ENCODE measurements at places on chromosomes 1 and 21.

GRCh38 chr1:111085676-111086075 is 54.2 kb downstream of the DRAM2 start:
- DNase-seq, result no peak

- DNase-seq, result no peak
These were observed 27.5 kb upstream of the SLC30A1 start for GRCh38 chr1:211606332-211606913.

GRCh38 chr1:60129911-60130310 is 56.3 kb upstream of the C1orf87 start:
- DNase-seq, result no peak

DNA sequence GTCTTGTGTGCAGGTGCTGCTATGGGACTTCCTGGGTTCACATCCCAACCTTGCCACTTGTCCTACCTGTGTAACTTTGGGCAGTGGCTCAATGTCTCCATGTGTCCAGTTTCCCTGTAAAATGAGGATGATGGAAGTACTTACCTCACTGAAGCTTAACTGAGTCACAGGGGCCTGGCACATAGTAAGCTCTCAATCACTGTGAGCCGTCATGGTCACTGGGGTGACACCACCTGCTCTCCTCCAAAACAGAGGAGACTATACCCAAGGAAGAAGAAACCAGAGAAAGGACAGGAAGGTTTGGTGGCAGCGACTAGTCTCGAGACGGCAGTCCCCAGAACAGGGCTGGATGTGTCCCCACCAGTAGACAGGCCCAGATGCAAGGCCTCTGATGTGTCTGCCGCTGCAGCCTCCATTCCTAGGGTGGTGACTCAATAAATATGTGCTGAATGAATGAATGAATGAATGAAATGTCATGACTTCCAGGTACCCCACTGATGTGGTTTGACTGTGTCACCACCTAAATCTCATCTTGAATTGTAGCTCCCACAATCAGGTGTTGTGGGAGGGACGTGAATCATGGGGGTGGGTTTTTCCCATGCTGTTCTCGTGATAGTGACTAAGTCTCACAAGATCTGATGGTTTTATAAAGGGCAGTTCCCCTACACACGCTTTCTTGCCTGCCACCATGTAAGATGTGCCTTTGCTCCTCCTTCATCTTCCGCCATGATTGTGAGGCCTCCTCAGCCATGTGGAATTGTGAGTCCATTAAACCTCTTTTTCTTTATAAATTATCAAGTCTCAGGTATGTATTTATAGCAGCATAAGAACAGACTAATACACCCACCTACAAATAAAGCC is 13.0 kb upstream of the LRP8 start:
- peak; percentile 33 for DNase-seq

DNA sequence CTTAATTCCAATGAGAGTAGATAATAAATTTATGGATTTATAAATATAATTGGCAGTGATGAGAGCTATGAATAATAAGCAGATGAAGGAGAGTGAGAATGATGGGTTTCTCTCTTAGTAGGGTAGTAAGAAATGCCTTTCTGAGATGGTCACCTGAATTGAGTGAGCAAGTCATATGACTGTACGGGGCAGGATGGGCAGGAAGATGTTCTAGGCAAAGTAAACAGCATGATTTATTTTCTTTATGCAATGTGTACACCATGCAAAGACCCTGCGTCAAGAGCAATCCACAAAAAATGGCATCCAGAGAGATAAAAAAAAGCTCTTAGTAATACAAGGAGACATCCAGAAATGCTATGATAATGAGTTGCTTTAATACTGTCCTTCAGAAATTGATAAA is 409.9 kb downstream of the HLX start:
- DNase-seq, result no peak

- DNase-seq, result no peak
These were observed 112.5 kb upstream of the NBPF11 start for GRCh38 chr1:148264374-148265276.

- peak; percentile 45 for DNase-seq
These were observed 4.2 kb downstream of the CD48 start for GRCh38 chr1:160707236-160708064.

DNA sequence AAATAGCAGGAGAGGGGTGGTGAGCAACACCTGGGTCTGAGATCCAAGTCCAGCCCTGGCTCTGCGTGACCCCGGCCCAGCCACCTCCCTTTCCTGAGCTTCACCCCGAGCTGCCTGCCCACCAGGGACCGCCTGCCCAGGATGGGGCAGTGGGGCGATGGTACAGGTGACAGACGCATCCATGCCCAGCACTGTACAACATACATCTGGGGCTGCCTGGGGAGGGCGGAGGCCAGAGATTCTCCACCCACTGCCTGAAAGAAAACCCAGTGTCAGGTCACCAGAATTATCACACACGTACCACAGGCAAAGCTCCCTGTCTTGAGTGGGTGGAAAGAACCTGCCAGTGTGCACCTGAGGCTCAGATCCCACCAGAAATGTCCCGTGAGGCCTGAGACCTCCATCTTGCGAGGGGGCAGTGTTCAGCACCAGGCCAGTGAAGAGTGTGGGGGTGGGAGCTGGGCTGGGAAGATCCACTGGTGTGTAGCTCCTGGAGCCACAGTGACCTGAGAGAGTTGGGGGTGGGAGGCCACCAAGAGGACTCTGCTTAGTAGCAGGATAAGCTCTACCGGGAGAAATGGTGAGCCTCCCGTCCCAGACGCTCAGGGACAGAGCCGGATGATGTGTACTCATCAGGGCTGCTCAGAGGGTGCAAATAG is 81.5 kb downstream of the DMRTB1 start:
- no peak for DNase-seq

GRCh38 chr1:5907966-5908365 is 84.3 kb downstream of the NPHP4 start:
- DNase-seq, result no peak

- no peak for DNase-seq
These were observed 17.2 kb upstream of the BEND5 start for GRCh38 chr1:48793863-48794262.

DNA sequence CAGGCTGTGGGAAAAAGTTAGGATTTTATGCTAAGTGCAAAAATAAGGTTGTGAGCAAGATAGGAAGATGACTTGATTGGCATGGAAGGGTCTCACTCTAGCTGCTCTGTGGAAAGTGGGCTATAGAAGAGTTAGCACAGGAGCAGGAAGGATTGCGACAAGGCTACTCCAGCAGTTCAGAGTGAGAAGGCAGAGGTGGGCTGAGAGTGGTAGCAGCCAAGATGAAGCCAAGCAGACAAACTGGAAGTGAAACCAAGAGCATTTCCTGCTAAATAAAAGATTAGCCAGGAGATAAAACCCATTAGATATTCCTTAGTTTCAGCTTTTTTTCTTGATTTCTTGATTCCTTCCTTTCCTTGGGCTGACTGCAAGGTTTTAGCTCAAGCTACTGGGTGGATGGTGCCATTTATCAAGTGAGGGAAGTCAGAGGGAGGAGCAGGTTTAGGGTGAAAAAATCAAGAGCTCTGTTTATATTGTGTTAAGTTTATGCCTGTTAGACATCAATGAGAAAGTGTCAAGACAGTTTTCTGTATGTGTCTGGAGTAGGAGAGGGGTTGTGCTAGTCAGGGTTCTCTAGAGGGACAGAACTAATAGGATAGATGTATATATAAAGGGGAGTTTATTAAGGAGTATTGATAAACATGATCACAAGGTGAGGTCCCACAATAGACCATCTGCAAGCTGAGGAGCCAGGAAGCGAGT is 33.1 kb upstream of the ZNF644 start:
- no peak for DNase-seq

GRCh38 chr1:223670458-223671159 is 5.1 kb upstream of the CAPN8 start:
- peak; percentile 14 for DNase-seq

DNA sequence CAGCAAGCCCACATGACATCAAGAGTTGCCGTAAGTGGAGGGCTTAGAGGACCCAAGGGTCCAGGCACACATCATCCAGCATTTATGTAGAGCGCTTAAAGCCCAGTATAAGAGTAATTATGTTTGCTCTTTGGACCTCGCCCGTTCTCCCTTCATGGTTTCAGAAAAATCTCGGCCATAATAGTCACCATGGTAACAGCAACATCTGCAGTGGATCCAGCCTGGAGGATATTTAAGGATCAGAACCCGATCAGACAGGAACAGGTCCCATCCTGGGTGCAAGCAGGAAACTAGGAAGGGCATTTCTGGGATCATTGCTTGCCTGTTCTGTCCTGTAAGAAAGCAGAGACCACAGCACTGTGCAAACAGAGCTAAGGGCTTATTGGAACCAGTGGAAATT is 89.9 kb upstream of the KAZN start:
- DNase-seq, result no peak

GRCh38 chr1:201063145-201063544 is 39.6 kb upstream of the KIF21B start:
- no peak for DNase-seq

GRCh38 chr1:202133496-202133895 is 10.8 kb downstream of the GPR37L1 start:
- no peak for DNase-seq

DNA sequence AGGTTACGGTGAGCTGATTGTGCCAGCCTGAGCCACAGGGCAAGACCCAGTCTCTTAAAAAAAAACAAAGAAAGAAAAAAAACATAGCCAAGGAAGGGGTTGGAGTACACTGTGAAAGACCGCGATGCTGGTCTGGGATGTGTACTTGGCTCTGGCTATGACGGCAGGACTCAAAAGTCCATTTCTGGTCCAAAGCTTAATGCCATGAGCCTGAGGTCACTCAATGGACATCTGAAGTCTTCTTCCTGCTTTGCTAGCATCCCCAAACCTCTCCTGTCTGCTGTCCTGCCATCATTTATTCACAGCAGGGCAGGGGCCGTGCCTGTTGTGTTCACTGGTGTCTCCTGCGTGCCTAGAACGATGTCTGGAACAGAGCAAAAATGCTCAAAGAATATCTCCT is 1.5 kb upstream of the ARHGEF10L start:
- DNase-seq, result no peak

GRCh38 chr1:121519042-121519755 is 334.4 kb downstream of the SRGAP2C start:
- peak; percentile 89 for DNase-seq

- DNase-seq, result peak; percentile 25
These were observed 1.2 kb downstream of the PRMT2 start for GRCh38 chr21:46636550-46637285.

- no peak for DNase-seq
These were observed 215.4 kb downstream of the OLFM3 start for GRCh38 chr1:101781201-101781831.
